ENCODE measurements at places on chromosomes 16 and 17.

DNA sequence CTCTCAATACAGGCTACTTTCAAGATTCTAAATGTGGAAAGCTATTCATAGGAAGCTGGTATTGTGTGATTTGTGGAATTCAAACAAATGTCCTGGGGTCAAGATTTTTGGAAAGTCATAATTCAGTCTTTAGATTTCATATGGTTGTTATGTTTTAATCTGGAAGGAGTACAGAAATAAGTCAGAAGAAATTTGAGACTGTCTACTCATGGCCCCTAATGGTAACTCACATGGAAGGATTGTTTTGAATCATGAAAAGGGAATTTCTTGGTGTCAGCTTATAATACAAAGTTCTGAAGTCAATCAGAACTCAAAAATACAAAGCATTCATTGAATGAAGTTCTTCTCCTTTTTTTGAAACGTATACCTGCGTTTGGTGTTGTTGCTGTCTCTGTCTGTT, 3.1 kb downstream of the KCNJ2 start:
- DNase-seq = no peak

- DNase-seq = no peak
Measured at GRCh38 chr16:74626741-74627416, 20.0 kb upstream of the GLG1 start.

DNA sequence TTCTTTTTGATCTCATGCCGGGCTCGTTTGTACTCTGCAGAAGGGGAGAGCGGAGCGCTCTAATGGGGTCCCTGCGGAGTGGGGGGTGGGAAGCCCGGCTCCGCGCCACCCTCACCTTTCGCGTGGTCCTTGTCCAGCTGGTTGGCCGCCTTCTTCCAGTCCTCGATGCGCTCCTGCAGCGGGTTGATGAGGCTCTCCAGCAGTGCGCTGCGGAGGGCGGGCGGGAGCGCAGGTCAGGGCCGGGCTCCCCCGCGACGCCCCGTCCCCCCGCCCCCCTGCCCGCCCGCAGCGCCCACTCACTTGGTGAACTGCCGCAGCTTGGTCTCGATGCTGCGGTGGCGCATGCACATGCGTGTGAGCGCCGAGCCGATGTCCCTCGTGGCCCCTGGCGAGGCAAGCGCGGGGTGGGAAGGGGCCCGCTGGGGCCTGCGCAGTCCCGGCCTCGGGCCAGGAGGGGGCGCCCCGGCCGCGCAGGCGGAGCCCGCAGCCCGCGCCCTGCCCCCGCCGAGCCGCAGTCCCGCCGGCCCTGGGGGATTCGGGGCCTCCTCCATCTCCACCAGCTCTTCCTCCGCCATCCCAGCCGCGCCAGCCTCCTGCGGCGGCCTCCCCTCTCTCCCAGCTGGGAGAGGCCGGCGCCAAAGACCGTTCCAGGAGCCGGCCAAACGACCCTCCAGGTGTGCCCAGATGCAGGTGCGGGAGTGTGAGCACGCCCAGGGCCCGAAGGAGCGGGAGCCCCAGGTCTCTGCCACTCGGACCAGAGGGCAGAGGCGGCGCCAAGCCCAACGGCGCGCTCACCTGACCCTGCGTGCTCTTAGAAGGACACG, 6.0 kb downstream of the MTSS2 start:
- no peak for DNase-seq

DNA sequence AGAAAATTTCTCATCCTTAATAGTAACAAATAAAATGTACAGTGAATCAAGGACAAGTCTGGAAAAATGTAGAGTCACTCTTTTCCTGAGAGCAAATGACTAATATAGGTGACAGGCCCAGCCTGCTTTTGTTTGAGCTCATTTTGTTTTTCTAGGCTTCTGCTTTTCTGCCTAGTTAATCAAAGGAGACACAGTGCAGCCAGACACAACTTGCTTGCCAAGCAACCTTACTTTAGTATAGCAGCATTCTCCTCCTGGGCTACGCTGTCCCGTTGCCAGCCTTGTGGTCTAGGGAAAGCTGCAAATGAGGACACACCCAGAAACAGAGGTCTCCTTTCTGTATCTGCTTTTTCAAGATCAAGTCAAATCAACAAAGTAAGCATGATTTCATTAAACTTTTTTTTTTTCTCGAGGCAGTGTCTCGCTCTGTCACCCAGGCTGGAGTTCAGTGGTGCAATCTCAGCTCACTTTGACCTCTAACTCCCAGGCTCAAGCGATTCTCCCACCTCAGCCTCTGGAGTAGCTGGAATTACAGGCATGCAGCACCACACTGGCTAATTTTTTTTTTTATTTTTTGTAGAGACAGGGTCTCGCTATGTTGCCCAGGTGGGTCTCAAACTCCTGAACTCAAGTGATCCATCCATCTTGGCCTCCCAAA, 17.2 kb downstream of the GINS3 start:
- no peak for DNase-seq

- peak; percentile 45 for DNase-seq
Measured at GRCh38 chr16:67173808-67174705, 3.7 kb downstream of the NOL3 start.

- DNase-seq = no peak
Measured at GRCh38 chr17:59476413-59476812, 89.0 kb upstream of the DHX40 start.

DNA sequence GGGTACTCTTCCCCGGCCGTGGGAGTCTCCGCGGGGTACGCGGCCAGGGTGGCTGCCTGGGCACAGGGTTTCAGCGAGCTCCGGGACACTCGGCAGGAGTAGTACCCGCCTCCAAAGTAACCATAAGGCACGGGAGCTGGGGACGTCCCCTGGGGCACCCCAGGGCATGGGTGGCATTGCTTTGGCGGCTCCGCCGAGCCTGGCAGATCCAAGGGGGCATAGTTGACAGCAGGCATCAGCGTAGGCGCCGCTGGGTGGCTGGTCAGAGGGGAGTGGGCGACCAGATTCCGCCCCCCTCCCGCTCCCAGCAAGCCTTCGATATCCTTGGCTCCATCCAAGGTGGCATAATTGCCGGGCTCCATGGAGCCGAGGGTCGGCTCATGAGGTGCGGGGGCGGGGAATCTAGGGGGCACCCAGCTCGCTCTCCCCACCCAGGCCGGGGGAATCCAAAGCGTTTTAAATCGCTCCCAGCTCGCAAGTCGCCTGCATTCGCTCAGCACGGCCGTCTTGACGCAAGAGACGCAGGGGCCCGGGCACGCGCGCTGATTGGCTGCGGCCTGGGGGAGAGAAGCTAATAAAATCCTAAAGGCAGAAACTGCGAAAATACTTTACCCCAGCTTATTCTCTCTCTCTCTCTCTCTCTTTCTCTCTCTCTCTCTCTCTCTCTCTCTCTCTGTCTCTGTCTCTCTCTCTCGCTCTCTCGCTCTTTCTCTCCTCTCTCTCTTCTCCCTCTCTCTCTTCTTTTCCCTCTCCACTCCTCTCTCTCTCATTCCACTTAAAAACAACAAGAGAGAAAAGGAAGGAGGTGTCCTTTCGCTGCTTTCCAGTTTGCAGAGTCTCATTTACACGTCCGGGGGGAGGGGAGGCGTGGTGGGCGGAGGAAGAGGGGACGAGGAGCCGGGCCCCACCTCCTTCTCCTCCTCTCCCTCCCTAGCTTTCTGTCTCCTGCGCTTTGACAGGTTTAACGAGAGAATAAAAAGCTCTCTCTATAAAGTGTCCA, at the start of gene HOXB13:
Gene HOXB13, minus strand, starts transcription at position 519 of the 1,000 bp plus-strand sequence. Its CDS starts 157 bp downstream, at position 362.
- no peak for DNase-seq

DNA sequence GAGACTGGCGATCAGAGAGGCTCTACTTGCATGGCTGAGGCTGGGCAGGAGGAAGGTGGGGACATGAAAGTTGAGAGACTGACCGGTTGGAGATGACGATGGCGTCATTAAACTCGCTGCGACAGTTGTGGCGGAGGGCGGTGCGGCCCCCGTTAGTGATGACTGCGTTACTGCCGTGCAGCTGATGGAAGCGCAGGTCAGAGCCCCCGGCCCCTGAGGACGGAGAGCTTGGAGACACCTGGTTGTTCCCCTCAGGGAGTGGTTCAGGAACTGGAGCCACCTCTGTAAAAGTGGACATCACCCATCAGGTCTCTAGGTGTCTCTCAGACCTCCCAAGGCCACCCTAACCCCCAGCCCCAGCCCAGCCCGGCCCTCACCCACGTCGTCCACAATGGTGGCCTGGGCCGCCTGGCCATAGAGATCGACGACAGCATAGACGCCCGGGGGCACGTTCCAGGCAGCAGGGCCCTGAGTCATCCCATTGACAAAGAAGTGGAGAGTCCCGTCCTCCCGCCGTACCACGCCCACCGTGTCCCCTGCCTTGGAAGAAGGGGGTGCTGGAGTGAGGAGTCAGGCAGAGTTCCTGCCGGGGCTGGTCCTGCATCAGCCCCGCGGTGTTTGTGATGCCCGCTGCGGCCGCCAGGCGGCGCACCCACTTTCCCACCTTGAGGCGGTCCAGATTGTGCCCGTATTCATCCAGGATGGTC, 5.3 kb downstream of the NEURL4 start:
- peak; percentile 60 for DNase-seq

GRCh38 chr17:41728056-41728455, 6.4 kb downstream of the HAP1 start:
- no peak for DNase-seq

DNA sequence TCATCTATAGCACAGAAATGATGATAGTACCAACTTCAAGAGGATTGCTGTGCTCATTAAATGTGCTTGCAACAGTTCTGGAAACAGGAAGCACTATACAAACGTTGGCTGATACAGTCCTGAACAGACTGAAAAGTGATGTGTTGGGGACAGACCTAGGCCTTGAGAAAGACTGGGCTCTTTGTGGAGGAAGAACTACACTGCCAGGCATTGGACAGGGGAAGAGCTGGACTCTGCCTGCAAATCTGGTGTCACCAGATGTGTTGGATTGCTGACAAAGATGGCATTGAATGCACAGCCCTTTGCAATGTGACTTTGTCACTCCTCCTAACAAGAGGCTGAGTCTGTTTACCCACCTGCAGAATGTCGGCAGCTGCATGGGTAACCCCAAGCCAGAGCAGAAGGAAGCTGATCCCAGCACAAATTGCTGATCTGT, 12.4 kb upstream of the ST6GALNAC2 start:
- DNase-seq = no peak

DNA sequence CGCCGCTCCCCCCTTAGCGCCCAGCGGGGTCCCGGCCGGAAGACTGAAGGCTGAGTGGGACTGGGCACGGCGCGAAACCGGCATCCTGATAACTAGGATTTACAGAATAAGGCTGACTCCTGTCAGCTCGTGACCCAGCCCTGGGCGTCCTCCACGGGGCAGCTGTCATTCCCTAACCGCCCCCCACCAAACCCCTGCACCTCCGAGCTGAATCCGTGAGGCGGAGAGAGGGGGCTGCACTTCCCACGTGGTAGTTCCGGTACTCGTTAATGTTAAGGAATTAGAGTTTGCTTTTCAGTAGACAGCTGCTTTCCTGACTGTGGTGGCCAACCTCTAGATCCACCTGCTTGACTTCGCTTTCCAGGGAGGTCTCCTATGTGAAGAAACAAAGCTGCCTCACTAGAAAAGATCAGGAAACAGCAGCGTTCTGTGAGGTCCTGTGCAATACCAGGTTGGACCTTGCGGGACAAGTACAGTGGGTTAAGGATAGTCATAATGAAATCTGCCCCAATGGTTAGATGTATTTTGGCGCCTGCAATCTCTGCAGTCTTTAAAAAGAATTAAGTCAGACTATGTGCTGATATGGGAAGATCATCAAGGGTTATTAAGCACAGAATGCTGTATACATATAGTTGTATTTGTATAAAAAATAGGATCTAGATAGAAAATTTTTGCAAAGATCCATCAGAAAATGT, 1.1 kb upstream of the WBP2 start:
- no peak for DNase-seq

DNA sequence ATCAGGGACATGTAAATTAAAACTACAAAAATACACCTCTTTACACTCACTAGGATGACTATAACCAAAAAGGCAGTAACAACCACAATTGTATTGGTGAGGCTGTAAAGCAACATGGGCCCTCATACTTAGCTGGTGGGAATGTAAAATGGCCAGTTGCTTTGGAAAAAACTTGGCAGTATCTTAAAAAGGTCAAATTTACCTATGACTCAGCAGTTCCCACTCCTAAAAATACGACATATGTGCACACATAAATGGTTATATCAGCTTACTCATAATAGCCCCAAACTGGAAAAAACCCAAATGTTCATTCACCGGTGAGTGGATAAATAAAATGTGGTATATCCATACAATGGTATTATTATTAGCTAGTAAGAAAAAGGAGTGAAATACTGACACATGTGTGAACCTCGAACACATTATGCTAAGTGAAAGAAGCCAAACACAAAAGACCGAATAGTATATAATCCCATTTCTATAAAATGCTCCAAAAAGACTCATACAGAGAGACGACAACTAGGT, 391.4 kb downstream of the NPIPA8 start:
- no peak for DNase-seq

DNA sequence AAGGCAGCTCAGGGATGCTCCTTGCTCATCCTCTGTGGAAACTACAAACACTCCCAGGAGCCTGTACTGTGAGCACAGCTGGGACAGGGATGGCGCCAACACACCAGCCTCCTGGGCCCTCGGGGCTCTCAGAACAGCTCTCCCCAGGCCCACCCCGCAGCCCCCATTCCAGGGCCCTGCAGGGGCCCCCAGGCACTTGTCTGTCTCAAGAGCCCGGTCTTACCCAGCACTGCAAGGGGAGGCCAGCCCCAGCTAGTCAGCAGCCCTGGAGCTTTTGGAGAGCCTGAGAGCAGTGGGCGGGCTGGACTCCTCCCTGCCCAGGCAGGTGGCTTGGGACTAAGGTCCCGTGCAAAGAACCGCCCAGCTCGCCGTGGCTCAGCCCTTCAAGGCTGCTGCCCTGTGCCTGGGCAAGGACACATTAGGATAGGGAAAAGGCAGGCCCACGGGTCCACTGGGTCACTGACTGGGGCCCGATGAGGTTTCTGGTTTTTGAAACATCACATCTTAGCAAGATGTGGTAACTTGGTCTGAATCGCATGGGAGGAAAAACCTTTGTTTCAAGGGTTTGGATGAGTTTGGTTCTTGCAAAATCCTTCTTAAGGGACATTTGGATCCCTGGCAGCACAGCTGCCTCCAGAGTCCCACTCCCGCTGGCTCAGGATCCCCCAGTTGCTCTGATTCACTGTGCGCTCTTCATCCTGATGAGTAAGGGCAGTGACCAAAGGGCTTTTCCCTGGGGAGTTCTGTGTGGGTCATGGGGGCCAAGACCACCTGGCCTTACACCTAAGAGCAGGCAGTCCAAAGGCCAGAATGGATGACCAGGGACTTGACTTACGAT, 2.8 kb downstream of the DNASE1L2 start:
- DNase-seq = no peak

GRCh38 chr16:88617268-88618031, 20.9 kb upstream of the IL17C start:
- no peak for DNase-seq

DNA sequence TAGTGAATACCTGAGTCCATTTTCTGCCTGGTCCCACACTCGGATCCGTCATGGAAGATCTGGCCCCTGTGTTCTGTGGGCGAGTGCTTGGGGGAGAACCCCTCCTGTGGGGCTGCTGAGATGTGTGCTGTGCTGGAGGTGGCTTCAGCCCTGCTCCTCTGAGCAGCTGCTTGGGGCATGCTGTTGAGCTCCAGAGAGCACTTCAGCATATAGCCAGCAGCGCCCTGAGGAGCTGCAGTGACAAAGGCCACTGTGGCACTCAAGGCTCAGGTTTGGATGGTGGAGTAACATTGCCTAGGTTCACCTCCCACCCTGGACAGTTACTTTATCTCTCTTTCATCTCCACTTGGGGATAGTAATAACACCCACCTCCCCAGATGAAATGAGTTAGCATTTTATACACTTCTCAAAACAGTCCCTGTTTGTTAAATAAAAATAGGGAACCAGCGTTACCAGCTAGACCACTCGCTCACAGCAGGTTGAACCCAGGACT, 75.3 kb downstream of the KSR1 start:
- no peak for DNase-seq

GRCh38 chr17:44536090-44536953, 21.0 kb upstream of the FZD2 start:
- no peak for DNase-seq

GRCh38 chr16:78630102-78630501, 530.6 kb downstream of the WWOX start:
- no peak for DNase-seq
